ENCODE measurements at places on chromosomes 7 and 10.

DNA sequence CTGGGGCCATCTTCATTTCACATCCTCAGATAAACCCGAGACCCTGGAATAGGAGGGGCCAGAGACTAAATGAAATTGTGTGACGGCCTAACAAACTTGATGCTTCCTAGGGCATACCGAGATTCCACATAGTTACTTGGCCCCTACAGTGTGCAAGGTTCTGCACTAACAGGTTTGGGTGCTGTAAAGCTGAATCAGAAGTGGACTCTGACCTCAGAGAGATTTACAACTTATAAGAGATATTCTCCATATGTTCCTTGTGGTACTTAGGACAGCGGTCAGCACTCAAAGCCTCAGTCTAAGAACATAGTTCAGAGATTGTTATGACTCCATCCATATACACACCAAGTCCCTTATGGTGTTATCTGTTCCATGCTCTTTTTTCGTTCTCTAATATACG is 55.1 kb upstream of the FHIP2A start:
- no peak for DNase-seq

DNA sequence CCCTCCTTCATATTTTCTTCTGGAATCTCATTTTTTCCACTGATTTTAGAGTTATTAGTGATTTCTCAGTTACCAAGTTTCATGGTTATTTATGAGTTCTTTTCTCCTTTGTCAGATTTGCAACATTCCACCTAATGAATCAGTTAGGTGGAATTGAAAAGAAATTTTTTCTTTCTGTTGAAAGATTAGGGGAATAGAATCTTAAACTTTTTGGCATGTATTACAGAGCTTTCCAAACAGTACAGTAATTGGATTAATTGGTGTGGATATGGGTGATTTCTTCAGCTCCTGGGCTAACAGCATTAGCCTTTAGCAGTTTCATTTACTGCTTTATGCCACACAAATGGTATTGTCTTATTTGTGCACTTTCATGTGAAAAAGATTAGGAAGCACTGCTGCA is 17.0 kb downstream of the STAM start:
- DNase-seq, result no peak

- no peak for DNase-seq
Measured at GRCh38 chr7:24723178-24723530, 34.1 kb downstream of the GSDME start.

GRCh38 chr10:20625868-20626267 is 271.2 kb downstream of the NEBL start:
- no peak for DNase-seq

DNA sequence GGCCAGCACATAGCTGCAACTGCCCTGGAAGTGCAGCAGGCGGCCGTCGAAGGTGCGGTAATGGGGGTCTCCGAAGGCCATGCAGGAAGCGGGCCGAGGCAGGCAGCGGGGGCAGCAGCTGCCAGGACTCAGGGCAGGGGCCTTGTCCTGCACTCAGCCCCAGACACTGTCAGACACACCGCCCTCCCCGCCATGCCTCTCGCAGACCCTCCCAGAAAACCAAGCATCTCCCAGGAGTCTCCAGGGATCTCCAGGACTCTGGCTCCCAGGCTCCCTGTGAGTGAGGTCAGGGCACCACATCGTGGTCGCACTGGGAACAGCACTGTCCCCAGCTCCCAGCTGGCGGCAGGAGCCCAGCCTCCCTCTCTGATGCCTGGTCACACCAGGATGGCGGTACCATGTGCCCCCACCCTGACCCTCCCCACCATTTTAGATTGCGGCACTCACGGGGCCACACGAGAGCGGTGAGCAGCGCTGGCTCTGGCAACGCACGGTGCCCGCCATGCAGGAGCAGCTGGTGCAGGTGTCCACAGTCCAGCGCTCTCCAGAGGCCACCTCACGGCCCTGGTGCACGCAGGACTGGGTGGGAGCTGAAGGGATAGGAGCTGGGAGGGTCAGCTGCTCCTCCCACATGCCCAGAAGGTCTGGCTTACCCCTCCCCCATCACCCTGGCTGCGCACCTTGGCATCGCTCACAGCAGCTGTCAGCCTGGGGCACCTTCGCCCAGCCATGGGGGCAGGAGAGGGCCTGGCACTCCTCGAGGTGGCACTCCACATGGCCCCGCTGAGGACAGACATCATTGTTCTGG is 17.5 kb downstream of the ATP6V1F start:
- no peak for DNase-seq

DNA sequence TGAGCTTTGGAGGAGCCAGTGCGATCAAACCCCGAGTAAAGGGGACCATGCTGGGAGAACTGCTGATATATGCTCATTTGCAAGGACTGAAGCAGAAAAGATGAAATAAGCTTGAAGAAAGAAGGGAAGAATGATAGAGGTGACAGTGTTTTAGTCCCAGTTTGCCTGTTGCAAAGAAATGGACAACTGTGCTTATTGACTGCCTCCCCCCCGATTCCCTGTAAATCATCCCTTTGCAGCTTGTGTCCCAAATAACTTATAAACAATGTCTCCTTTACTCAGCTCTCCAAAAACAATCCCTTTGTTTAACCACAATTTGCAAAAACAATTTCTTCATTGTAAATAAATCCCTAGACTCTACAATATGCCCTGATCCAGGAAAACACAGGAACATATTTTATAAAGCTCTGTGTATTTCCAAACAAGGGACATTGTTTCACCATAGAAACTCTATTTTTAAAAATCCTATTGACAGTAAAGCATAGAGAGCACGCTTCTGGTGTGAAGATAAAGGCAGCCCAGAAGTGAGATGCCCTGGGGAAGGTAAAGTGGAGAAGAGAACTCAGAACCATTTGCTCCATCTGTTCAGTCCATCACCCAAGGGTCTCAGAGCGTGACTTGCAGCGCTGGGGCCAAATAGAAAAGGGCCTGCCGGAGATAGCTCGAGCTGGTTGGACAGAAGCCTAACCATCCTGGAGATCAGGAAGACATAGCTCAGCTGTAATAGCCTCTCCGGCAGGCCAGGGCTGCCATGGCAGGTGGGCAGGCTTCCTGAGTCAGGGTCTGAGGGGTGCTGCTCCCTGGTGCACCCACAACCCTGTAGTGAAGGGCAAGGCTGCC is 280.5 kb downstream of the WDR11 start:
- no peak for DNase-seq

DNA sequence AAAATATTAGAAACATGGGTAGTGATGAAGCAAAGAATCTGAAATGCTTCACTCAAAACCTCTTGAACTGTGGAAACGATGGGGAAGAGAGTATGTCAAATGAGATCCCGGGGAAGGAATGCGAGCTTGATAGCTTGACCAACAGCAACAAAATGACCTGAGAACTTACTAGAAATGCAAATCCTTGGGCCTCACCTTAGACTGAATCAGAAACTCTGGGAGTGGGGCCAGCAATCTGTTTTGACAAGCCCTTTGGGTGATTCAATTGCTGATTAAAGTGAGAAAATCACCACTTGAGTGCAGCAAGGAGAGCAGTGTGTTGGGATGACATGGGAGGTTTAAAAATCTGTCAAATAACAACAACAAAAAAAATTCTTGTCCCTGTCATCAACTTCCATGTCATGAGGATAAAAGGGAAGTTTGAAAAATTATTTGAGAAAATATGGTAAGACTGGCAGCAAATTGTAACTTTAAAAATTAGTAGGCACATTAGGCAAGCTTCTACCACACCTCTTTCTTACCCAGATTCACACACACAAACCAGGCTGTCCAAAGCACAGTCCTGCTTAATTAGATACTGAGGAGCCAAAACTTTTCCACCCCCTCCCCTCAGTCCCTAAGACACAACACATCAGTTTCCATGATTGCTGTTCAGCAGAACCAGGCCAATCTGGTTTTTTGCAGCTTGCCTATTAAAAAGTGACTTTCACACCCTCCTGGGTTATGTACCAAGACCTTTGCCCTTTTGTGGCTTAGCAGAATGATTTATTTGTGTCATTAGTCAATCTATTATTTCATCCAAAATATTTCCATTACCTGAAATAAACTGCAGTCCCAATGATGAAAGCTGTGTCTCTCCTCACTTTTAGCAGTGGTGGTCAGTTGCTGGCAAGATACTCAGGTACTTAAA is 15.6 kb downstream of the CALCR start:
- no peak for DNase-seq

GRCh38 chr7:67758551-67758950 is 761.9 kb downstream of the TYW1 start:
- no peak for DNase-seq

DNA sequence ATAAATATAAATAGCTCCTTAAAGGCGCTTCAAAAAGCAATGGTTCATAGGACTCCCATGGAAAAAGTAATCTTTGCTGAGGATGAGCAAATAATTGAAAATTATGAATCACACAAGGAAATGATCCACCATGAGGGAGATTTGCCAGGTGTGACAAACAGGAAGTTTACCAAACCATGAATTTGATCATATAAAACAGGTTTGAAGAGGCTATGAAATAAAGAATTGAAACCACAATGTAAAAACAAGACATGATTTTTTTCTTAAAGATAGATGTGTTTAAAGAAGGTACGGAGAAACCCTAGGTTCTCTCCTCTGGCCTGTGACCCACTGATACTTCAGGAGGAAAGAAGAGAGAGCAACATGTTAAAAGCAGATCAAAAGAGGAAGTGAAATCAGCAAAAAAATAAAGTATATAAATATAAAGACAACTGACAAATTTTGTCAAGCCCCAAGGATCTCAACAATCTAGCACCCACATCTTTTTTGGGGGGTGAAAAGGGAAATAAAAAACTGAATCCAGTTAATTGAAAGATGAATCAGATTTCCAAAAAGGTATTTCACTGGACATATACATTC is 111.3 kb upstream of the ASAH2 start:
- no peak for DNase-seq

- no peak for DNase-seq
Measured at GRCh38 chr10:17033529-17034260, 95.9 kb downstream of the CUBN start.

DNA sequence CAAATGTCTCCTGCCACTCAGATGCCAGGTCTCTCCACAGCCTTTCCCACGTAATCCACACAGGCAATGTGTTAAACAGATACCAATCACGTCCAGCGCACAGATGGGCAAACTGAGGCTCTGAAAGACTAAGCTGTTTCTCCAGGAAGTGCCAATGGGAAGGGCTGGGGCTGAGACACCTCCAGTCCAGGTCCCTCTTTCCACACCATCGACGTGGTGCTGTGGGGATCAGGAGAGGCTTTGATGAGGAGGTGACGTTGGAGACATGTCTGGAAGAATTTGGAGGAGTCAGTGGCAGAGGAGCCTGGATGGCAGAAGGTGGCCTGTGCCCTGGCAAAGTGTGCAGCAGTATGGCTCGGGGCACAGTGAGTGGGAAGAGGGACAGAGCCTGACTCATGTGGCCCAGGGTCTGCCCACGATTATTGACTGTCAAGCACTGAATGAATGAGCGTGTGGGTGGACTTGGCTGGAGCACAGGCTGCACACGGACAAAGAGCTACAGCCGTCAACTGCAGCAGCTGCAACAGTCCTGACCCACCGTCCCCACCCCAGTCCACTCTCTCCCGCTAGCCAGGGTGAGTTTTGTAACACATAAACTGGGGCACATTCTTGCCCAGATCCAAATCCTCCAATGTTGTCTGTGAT is 40.8 kb upstream of the HSPA12A start:
- DNase-seq, result no peak

Data from mesenteric fat pad (tissue), 1 donor.